ENCODE measurements at places on chromosomes 11 and 22.

GRCh38 chr11:12705874-12706273 lies 31.7 kb downstream of the TEAD1 start:
- DNase-seq, result no peak

DNA sequence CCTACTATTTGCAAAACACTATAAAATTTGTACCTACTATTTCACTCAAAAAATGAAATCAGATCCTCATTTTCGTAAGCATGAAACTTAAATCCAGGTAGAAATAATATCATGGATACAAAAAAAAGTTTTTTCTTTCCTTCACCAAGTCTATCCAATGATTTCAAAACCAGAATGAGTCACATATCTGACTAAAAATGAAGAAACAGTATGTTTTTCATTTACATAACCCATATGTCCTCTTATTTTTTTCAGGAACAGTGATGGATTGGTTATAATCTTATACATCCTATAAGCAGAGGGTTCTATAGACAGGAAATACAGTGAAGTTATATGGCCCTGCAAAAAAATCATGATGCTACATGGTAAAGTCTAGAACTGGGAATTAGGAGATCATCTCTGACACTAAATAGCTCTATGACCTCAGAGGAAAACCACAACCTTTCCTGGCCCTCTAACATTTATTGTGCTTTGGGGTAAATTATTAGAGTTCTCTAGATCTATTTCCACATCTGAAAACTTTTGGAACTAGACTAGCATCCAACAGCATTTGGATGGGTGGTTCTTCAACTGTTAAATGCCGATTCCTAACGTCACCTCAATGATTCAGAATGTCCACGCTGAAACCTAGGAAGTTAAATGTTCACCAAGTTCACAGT lies 10.9 kb downstream of the MTMR2 start:
- DNase-seq, result no peak

DNA sequence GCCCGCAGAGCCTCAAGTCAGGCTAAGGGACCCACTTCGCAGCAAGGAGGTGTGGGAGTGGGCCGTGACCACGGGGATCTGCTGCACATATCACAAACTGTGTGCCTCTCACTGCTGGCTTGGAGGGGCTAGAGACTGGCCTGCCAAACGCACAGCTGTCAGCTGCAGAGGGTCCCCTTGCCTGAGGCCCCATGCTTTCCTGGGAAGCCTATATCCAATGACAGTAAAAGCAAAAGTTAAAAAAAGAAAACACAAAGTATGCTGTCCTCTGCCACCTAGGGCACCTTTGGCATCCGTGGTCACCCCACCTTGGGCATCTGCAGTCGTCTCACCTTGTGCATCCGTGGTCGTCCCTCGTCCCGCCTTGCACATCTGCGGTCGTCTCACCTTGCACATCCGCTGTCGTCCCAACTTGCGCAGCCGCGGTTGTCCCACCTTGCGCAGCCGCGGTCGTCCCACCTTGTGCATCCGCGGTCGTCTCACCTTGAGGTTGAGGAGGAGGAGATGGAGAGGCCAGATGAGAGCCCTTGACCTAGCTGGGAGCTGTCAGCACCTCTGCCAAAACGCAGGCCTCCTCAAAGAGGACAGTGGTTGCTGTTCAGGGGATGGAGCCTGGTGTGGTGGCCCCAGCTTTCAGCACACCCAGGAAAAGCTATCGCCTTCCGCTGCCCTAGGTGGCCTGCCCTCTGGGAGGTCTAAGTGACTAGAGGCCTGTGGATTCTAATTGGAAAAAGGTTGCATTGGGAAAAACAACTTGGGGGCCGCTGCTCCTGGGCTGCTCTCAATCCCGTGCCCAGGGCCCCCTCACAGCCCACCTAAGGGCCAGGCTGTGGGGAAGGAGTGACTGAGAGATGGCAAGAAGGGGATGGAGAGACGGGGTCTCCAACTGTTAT lies 90.5 kb downstream of the MYEOV start:
- no peak for DNase-seq

DNA sequence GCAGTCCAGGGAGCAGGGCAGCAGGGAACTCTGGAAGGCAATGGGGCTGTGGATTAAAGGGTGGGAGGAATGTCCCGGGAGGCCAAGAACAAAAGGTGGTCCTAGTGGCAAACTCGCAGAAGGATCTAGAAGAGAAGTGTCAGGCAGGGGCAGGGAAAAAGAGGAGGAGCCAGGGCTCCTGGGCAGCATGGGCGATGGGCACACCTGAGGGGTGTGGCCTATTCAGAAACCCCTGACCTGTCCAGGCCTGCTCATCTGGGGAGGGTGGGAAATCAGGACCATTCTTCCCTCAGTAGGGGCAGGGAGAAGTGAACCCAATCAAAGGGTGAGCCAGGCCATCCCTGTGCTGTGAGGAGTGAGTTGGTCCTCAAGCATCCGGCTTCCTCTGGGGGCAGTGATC lies 108.6 kb downstream of the TRIM29 start:
- DNase-seq, result no peak

GRCh38 chr11:118608360-118609227 lies 1.2 kb downstream of the PHLDB1 start:
- peak; percentile 37 for DNase-seq

- no peak for DNase-seq
These were observed 27.0 kb downstream of the CSTF3 start for GRCh38 chr11:33134276-33134675.

GRCh38 chr11:61747192-61747966 lies 5.1 kb upstream of the MYRF start:
- peak; percentile 90 for DNase-seq

- peak; percentile 22 for DNase-seq
These were observed 86.4 kb downstream of the DLG2 start for GRCh38 chr11:85540635-85541205.

- DNase-seq, result no peak
These were observed 22.6 kb upstream of the ADSL start for GRCh38 chr22:40323681-40324171.

GRCh38 chr11:1586699-1587098 lies 1.6 kb upstream of the KRTAP5-1 start:
- DNase-seq, result no peak

- no peak for DNase-seq
These were observed 6.3 kb downstream of the ZBTB3 start for GRCh38 chr11:62747475-62748160.

- peak; percentile 66 for DNase-seq
These were observed 1.8 kb downstream of the IGF2 start for GRCh38 chr11:2137202-2138067.

DNA sequence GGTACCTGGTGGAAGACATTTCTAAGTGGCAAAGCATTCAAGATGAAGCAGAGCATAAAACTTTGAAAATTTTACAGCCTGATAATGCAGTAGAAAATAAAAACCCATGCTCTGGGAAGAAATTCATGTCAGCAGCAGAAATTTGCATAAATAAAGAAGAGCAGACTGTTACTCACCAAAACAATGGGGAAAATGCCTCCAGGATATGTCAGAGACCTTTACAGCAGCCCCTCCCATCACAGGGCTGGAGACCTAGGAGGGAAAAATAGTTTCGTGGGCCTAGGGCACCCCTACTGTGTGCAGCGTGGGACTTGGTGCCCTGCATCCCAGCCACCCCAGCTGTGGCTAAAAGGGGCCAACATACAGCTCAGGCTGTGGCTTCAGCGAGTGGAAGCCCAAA lies 5.4 kb upstream of the DKK3 start:
- DNase-seq, result no peak

- DNase-seq, result peak; percentile 82
These were observed 33.9 kb downstream of the LMO2 start for GRCh38 chr11:33857933-33858371.

DNA sequence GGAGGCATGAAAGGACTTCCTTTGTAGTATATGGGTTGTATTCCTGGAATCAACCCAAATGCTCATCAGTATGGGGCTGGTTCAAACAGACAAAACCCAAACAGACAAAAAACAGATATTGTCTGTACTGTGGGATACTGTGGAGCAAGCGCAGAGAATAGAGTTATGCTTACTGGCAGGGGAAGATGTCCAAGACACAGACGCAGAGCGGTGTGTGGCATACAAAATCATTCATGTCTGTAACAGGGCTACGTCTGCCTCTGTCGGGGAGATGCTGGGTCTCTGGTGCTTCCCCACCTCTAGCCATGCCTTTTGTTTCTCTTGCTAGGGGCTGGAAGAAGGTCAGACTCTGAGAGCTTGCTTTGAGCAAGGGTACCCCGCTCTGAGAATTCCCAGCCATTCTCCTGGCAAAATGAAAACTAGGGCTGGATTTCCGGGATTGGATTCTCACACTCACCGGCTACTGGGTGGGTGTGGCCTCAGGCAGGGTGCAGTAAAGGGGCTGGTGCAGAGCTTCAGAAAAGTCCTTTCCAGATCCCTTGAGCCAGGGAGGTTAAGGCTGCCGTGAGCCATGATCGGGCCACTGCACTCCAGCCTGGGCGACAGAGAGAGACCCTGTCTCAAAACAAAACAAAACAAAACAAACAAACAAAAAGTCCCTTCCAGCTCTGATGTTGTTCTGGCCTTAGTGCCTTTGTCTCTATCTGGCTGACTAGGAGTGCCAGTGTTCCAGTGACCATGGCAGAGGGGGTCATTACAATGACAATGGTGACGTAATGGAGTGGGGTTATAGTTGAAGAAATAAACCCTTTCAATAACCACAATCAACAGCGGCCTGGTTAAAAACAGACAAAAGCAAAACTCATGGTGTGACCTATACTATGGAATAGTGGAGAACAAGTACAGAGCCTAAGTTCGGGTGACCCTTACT lies 2.9 kb upstream of the ABCC8 start:
- DNase-seq, result peak; percentile 80

DNA sequence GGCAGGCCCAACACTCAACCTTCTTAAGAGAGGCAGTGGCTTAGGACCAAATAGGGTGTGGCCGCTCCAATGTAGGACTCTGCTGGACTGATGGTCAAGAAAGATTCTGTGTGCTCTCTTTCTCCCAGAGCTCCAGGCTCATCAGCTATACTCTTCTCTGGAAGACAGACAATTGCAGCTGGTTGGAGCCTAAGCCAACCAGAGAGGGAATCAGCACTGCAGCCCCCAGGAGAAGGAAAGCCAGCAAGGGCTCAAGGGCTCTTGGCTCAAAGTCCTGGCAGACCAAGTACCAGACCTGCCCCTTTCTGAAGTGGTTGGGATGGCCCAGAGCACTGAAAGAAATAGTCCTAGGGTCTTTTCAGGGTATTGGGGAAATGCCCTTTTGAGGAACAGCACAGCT lies 1077.3 kb downstream of the NTM start:
- no peak for DNase-seq

GRCh38 chr11:72307439-72307838 lies 63.5 kb upstream of the PHOX2A start:
- no peak for DNase-seq

DNA sequence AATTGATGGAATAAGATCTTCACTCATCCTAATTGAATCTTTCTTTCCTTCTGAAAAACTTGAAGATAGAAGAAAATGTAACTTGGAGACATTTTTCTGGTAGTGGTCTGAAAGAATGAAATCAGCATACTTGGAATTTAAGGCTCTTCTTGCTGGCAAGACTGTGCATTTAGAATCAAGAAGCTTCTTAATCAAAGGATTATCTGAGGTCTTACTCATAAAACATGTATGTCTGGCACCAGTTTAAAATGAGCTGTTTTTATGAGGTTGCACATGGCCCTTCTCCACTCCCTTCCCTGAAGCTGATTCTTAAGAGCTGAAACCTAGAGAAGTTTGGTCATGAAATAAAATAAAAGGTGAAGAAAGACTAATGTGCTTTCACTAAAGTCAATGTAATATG lies 77.3 kb downstream of the ARHGEF12 start:
- no peak for DNase-seq
